ENCODE measurements at places on chromosomes 7 and 10.
A peak's percentile ranks its signal among the peaks of the same experiment; 100 is the strongest.

DNA sequence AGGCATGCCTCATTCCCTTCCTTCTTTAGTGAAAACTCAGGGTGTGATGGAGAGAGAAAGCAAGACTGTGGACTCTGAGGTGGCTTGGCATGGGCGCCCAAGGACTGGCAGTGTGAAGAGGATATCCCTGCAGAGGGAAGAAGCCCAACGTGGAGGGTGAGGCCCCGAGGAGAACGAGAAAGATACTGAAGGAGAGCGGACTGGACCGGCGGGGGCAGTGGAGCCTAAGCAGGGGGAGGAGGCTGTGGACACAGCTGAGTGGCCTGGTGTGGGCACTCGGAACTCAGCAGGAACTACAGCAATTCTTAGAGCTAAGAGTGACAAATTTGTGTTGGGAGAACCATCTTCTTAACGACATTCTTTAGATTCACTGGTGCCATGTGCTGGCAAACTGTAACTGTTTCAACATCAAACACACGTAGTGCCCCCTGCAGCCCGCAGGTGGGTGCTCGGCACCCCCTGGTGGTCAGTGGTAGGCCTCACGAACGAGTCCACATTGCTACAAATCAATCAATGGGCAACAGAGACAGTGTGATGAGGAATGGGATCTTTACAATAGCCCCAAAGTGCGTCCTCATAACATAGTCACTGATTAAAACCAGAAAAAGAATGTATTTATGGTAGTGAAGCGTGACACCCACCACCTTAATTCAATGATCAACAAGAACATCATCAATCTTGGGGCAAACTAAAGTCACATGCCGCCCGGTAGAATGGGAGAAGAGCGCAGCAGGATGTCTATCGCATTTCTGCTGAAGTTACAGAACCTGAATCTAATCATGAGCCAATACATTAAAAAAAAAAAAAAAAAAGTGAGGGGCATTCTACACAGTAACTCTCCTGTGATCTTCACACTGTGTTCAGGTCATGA, 2.0 kb upstream of the SFTPA1 start:
- DNase-seq: no peak

DNA sequence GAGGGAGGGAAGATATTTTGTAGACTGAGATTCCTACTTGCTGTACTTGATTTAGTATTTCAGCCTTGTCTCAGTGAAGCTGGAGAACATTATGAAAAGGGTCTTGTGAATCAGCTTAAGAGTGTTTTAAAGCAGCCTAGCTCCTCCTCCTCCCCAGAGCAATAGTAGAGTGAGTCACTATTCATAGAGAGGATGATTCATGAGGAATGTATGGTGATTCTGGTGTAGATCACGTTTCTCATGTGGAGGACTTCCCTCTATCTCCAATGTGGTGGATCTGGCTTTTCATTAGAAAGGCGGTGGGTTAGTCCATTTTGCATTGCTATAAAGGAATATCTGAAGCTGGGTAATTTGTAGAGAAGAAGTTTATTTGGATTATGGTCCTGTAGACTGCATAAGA, 340.1 kb upstream of the CHRM2 start:
- DNase-seq: peak; percentile 45

DNA sequence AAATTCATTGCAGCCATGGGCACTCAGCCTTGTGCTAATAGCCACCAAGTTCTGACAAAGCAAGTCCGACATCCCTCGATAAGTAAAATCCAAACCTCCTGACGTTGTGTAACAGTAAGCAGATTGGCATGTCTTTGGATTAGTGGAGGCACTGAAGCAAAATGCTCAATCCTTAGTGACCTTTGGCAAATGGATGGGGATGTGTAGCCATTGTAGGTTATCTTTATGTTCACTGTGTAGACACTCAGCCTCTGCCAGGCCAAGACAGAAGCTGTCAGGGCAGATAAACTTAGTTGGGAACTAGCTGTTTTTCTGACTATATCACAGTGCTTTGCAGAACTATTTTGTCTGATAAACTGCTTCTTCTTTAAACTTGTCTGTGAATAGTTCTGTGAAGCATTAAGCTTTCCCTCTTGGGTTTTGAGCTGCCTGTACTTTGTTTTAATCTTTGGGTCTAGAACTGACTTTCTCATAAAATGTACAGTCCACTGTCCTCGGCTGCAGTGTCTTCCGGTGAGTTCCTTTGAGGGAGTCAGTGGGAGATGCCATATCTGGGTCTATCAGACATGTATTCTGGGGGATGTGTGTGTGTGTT, 220.8 kb downstream of the LRMDA start:
- no peak for DNase-seq

DNA sequence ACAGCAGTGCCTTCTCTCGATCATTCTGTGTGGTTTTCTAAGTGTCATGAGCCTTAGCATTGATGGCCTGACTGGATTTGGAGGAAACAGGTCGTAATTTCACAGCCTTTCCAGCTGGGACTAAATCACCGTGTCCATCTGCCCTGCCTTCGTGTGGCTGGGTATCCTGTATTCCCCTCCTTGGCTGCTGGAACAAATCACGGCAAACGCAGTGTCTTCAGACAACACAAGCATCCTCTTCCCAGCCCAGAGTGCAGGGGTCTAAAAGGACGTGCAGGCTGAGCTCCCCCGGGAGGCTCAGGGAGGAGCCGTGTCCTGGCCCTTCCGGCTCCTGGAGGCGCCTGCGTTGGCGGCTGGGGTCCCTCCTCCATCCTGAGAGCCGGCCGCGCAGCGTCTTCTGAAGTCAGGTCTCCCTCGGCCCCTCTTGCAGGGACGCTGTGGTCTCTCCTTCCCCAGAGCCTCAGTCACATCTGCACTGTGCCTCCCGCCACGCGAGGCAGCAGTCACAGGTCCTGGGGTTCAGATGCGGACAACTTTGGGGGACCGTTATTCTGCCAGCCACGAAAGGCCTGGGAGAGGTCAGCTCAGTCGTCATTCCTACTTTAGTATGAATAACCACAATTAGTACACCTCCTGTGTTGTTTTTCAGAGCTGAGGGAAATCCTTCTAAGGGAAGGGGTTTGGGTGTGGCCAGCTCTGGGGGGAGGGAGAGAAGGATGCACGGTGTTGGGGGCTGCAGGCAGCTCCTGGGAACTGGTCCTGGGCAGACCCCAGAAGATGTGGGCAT, 41.1 kb downstream of the FAM20C start:
- no peak for DNase-seq

DNA sequence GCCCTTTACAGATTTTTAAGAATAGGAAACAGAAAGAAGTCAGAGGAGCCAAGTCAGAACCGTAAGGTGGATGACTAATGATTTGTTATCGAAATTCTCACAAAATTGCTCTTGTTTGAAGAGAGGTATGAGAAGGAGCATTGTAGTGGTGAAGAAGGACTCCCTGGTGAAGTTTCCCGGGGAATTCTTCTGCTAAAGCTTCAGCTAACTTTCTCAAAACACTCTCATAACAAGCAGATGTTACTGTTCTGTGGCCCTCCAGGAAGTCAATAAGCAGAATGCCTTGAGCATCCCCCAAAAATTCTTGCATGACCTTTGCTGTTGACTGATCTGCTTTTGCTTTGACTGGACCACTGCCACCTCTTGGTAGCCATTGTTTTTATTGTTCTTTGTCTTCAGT, 152.9 kb downstream of the HGF start:
- DNase-seq: no peak

DNA sequence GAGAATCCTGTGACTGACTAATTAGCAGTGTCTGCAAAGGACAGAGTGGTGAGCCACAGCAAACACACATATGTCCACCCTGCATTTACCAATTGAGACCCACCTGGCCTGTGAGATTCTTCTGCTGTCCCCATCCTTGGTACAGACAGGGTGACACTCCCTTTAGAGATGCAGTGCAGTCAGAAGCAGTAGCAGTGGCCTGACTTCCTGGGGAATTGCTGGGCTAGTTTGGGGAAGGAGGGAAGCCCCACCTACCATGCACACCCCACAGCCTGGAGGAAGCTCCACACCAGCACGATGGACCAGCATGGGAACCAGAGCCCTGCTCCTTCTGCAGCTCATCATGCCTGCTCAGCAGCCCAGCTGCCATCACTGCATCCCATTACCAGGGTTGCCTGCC, 924.9 kb upstream of the ZNF722 start:
- no peak for DNase-seq

DNA sequence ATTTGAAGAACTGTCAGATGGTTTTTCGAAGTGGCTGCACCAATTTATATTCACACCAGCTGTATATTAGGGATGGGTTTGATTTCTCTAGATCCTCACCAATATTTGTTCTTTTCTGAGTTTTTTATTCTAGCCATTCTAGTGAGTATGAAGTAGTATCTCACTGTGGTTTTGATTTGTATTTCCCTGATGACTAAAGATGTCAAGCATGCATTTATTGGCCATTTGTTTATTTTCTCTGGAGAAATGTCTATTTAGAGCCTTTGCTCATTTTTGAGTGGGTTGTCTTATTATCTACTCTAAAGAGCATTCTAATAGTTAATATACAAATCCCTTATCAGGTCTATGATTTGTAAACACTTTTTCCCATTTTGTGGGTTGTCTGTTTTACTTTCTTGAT, 123.9 kb downstream of the PCLO start:
- no peak for DNase-seq

DNA sequence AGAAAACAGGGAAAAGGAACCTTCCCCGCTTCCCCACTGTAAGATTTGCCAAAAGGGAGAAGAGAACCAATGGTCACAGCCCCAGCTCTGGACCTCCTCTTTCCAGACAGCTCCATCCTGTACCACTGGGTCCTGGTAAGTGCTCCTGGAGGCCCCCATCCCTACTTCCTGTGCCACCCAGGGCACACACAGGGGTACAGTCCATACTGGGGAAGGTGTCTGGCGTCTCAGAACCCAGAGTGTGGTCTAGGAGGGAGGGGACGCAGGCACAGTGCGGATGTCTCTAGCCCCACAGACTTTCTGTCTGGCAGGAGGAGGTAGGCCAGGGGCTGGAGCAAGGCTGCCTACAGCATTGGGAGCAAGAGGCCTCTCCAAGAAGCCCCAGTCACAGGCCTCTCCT, 213.3 kb upstream of the IGFBP3 start:
- DNase-seq: no peak

- DNase-seq: no peak
These were observed 51.6 kb downstream of the ST7 start for GRCh38 chr7:117004899-117005298.

GRCh38 chr7:151152643-151153513, 14.6 kb downstream of the GBX1 start:
- DNase-seq: no peak

DNA sequence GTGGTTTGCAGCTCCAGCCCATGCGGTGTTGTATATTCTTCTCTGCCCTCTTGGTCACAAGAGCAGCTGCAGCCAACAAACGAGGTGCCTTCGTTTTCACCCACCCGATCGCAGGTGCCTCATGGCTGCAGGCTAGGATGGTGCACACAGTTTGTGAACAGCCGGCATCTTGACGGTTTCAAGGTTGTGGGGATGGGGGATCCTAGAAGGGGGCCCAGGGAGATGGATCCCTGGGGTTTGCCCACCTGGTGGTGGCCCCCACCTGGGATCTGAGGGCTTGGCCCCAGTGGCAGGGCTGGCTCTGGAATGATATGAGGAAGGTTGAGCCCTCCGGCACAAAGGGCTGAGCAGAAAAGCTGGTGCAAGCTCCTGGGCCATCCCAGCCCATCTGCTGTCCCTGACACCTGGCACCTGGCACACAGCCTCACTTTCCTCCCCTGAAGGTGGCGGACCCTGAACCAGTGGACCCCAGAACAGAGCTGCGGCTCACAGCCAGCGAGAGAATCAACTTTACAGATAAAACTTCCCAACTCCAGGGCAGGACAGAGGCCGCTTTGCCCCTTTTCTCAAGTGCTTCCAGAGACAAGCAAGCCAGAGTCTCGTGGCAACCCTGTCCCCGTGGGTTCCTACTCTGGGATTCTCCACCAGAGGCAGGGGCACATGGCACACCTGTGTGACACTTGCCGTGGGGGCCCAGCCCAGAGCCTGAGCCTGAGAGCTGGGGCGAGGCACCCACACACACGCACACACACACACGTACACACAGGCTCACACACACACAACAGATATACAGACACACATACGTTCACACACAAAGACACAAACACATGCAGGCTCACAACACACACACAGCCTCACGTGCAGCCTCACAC, 177.3 kb upstream of the PPP2R2D start:
- no peak for DNase-seq

DNA sequence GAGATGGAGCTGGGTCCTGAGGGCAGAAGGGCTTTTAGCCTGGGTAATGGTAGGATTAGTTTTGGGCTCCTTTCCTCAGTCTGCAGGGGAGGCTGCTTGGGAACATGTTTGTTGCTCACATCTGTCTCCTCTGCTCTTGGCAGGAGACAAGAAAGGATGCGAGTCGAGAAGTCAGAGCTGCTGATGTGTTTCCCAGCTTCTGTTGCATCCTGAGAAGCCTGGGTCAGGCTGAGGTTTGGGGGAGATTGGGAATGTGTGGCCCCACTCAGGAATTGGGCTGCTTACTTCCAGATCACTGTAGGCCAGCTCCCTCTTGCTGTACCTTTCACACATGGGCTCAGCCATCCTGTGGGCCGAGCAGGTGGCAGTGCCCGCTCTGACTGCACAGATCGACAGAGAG, 79.2 kb downstream of the CCNY start:
- DNase-seq: no peak

DNA sequence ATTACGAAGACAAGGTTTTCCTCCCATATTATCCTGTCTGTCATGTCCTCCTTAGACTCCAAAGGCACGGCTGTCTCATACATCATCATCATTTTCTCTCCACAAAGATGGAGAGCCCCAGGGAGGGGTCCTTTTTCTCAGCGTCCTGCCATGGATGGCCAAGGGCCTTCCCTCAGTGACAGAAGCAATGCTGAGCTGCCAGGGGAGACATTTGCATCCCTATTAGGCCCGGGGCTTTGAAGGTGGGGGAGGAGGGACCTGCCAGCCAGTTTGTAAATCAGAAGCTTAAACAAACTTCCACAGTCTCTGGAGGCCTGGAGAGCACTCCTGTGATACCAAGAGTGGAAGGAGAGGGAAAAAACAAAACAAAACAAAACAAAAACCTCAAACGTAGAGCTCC, 112.4 kb upstream of the ADO start:
- no peak for DNase-seq

DNA sequence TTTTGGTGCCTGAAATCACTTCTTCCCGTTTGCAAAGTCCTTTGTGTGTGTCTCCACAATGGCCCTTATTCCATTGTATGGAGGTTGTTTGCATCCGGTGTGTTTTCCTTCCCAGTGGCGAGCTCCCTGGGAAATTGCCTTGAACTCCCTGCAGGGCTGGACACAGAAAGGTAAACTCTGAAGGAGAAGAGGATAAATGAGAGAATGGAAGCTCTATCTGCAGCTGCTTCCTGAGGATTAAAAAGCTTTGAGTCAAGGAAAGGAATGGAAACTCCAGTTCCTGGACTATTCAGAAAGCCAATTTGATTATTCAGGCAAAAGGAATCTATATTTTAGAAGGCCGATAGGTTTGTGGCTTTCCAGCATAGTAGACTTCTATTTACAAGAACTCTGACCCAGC, 4.4 kb upstream of the GRK5 start:
- no peak for DNase-seq

GRCh38 chr10:16893664-16894063, 76.4 kb upstream of the RSU1 start:
- no peak for DNase-seq

DNA sequence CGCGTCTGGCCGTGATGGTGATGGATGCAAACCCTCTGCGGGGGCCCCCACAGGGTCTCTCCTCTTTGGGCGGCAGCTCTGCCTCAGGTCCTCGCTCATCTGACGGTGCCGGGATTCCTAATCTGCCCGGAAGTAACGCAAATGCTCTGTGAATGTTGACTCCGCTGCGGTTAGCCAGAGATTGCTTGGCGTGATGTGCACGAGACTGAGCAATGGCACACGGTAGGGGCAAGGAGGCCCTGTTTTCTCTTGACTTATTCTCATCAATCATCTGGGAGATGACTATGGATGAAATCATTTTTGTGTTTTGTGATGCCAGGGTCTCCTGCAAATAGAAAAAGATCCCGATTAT, 116.5 kb upstream of the ADAM12 start:
- no peak for DNase-seq
